Left ventricle myocardium inferior (tissue), 1 donor: ENCODE measurements at places on chromosomes 4 and X.

DNA sequence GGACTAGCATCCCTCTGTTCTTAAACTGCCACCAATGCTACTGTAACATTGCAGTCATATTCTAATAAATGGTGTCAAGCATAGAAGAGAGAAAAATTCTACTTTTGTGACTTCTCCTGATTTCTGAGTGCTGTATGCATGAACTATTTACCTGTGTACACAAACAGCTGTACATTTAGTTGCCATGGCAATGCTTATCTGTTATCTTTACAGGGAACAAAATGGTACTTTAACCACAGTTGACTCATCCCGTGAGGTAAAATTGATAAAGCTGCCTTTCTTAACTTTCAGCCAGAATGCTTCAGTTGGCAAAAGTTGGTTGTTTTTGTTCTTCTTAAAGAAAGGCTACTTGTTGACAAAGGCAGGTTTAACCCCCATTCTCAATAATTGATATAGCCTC lies 587.5 kb upstream of the MAGEB2 start:
- no peak for DNase-seq

DNA sequence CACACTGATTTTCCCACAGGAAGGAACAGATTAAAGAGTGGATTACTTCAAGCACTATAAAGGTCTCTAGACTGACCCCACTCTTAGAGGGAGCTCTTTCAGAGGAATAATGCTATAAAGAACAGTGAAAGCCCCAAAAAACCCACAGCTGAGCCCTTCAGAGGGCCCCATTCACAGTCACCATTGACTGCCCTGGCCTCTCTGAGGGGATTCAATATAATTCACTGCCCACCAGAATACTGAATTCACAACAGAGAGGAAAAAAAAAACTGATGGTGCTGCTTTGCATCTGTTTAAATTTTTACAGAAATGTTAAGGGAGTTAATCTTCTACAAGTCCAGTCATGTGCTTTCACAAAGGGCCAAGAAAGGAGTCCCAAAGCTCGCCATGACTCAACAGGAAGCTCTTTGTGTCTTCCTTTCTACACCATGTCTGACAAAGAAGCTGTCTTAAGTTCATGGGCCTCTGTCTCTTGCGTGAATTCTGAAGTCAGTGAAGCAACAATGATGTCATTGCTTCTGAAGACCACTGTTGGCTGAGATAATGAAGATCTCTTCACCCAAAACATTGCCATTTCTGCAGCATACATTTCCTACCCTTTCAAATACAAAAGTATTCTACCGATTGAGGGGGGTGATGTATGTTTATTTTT lies 174.9 kb downstream of the ADAMTS3 start:
- DNase-seq = no peak

- DNase-seq = no peak
Measured at GRCh38 chr4:157806184-157806583, 366.6 kb downstream of the GASK1B start.

- no peak for DNase-seq
Measured at GRCh38 chr4:161382655-161383054, 781.1 kb downstream of the FSTL5 start.

- peak; percentile 81 for DNase-seq
Measured at GRCh38 chrX:41441934-41442823, 5.0 kb upstream of the NYX start.

DNA sequence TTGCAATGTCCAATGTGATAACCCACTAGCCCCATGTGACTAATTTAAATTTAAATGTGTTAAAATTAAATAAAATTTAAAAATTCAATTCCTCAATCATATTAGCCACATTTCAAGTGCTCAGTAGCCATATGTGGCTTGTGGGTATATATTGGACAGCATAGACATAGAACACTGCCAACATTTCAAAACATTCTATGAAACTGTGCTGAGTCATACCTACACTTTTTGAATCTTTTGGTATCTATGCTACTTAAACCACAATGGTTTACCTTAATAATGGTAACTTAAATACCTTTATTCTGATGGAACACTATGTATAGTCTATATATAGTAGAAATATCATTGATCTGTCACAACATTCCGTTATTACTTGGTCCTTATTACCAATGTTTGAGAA lies 223.4 kb upstream of the ATOH1 start:
- DNase-seq = no peak

DNA sequence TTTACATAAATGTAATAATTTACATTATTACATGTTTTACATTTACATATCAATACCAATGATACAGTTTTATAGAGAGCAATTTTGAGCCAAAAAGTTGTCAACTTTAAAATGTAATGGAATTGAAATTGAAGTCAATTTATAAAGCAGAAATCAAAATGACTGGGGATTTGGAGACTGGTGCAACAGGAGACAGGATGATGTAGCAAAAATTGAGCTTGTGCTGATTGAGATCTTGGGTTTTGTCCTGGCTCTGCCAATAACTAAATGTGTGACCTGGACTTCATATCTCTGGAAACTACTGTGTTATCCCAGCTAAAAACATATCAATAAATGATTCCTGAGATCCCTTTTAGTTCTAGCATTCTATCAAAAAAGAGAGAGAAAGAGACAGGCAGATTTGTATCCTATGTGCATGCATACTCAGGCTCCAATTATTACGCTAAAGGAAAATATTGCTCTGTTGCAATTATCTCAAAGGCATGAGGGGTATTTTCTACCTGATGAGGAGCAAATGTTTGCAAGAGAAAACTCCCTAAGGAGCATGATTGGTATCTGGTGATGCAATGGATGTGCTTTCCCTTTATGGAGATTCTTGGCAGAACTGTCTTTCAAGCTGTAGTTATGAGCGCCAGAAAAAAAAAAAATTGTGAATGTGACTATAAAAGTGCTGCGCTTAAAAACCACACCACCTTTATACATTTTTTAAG lies 14.7 kb downstream of the EXOC1L start:
- no peak for DNase-seq

DNA sequence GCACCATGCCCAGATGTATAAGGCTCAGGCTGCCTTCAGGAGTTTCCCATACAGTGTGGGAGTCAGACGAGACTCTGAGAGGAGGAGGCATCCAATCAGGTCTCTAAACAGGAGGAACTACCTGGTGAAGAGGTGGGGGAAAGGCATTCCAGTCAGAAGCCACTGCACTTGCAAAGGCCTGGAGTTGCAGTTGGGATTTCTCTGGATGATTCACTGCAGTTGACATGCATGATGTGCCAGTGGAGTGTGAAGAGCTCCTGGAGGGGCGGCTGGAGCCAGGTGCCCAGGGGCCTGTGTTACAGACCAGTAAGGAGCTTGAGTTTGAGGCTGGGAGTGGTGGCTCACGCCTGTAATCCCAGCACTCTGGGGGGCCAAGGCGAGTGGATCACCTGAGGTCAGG lies 339.1 kb downstream of the ARHGAP10 start:
- no peak for DNase-seq

DNA sequence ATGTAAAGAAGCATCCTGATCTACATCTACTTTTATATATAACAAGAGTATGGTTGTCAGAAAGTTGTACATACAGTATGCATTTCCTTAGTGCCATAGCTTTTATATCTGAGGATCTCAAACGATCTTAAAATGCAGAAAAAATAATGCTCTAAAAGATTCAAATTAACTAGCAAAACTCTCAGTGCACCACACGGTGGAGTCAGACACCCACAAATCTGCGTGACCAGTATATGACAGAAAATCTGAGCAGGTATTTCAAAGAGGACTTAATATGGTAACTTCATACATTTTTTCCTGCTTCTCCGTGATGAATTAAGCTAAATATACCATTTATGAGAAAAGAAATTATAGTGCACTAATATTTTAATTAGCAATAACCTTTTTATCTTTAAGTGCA lies 803.0 kb downstream of the DMD start:
- no peak for DNase-seq

DNA sequence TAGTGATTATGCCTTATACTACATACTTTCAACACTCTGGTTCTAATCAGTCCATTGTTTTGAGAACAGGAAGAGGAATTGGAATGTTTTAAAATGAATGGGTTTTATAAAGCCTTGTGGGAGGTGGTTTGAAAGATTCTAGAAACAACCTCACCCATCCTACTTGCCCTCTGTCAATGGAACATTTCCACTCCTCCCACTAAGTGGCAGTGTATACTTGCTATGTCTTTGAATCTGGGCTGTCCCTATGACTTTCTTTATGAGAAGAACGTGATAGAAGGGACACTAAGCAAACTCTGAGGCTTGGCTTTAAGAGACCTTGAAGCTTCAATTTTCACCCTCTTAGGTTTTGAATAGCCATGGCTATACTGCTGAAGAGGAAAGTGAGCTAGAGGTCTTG lies 611.2 kb downstream of the PPP4R3C start:
- no peak for DNase-seq

DNA sequence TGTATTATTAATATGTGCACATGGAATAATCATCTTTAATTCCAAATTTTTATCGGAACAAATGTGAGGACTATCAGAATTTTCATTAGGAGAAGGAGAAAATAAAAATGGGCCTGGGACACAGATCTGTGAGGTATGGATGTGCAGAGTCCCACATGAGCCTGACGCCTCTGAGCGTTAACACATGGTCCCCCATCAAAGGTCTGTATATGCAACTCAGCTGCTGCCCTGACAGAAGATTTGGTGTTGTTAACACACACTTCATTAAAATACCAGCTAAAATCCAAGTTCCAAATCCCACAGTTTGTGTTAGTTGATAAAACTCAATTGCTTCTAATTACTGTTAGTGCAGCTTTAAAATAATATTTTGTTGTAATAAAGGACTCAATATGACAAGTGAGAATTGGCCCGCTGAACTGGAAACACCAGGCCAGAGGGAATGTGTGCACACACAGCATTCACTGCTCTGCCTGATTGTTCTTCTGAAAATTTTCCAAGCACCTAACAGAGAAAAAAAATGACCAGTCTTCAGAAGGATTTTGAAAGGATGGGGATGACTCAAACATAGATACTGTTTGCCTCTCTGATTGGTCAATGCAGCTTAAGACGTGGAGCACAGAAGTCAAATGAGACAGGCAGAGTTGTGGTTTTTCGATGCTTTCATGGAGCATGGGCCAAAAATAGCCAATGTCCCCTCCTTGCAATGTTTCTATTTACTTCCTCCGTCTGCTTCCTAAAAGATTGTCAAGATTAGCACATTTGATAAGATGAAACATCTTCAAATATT lies 266.6 kb downstream of the NKX6-1 start:
- DNase-seq = no peak

- DNase-seq = peak; percentile 7
Measured at GRCh38 chrX:344371-344901, 25.8 kb upstream of the GTPBP6 start.

- DNase-seq = no peak
Measured at GRCh38 chr4:11232015-11232414, 196.7 kb downstream of the HS3ST1 start.

DNA sequence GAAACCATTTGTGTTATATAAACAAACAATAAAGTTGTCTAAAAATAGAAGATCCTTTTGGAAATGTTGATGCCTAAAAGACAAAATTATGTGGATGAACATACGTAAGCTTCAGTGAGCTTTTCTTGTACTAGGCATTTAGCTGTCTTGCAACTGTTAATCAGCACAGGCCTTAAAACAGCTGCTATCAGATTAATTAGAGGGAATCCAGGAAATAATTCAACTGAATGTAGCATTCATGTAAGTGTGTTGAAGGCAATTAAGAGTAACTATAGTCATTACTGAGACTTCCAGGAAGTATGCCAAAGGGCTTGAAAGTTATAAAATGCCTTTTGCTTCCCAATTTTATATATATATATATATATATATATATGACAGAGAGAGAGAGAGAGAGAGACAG lies 248.7 kb downstream of the IL1RAPL1 start:
- no peak for DNase-seq

DNA sequence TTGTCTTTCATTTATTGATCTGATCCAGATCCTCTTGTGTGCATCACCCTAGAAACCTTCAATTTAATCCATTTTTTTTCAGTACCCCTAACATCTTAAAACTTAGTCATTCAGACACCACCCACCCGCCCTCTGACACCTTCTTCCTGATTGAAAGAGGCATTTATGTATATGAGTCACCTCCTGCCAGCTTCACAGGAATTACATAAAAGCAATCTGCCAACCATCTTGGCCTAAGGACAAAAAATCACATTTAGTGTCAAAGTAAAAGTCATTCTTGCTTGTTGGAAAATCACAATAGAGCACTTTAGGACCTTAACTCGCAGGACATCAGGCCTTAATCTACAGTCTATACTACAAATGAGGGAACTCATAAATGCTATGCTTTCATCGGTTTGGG lies 52.1 kb downstream of the NDST3 start:
- no peak for DNase-seq

DNA sequence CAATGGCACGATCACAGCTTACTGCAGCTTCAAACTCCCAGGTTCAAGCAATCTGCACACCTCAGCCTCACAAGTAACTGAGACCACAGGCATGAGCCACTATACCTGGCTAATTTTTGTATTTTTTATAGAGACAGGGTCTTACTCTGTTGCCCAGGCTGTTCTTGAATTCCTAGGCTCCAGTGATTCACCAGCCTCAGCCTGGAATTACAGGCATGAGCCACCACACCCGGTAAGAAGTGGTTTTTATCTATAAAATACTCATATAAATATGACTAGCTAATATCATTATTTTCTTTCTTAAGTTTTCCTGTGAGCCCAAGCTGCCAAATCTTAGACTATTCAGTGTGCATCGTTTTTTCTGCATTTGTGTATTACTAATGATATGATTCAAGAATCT lies 4.4 kb downstream of the SCFD2 start:
- no peak for DNase-seq

DNA sequence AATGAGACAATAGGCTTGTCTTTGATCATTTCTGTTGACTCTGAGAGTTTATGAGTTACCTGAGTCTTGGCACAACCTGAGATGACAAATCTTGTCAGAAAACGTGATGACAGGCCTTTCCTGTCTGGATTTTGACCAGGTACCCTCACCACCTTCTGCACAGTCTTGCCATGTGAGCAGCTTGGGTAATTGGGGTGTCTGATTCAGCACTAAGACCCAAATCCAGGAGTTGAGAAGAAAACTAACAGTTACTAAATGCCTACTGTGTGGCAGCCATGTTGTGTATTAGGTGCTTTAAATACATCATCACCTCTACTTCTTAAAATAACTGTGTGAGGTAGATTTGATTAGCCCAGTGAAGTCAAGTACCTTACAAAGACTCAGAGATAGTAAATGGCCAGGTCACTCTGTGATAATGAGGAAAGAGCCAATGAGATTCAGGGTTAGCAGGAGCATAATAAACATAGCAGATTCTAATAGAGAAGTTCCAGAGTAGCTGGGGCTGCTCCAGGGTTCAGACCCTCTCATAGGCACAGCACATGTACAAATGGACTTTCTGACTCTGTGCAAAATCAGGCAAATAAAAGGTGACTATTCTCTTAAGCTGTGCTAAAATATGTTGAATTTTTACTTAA lies 2.8 kb downstream of the EREG start:
- DNase-seq = no peak

- peak; percentile 33 for DNase-seq
Measured at GRCh38 chr4:1792832-1793495, at the start of gene FGFR3. Gene FGFR3, plus strand, starts transcription at chr4:1793293. Its CDS starts 642 bp downstream, at chr4:1793935.

DNA sequence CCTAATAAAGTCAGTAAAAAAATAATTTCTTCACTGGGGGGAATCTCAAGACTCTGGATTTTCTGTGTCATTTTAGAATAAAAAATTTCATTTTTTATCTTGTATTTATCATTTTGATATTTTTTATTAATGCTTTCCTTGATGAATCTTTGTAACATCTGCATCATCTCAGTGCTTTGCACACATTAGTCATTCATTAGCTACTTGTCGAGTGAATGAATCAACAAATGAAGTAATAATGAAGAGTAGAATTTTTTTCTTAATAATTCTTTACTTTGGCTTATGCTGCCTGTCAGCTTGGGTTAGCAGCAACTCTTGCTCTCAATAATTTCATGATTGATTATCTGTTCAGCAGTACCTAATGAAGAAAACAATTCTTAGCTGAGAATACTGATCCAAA lies 530.8 kb downstream of the GRXCR1 start:
- no peak for DNase-seq
